GM06990 (cell line): ENCODE measurements at places on chromosomes 2 and 18.

DNA sequence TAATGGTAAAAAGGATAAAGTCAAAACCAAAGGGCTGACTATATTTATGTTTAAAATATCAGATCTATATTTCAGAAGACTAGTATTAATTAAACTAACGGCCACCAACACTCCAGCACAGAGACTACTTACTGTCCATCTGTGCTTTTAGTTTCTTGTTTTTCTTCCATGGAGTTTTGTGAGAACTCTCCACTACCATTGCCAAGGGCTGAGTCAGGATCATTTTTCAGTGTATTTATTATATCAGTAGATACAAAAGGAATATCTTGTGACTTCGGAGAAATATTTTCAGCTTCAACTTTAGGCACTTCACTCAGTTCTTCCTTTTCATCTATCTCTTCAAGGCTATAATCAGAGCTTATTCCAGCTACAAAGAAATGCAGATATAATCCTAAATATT lies 79.1 kb upstream of the GRB14 start:
- no peak for DNase-seq

DNA sequence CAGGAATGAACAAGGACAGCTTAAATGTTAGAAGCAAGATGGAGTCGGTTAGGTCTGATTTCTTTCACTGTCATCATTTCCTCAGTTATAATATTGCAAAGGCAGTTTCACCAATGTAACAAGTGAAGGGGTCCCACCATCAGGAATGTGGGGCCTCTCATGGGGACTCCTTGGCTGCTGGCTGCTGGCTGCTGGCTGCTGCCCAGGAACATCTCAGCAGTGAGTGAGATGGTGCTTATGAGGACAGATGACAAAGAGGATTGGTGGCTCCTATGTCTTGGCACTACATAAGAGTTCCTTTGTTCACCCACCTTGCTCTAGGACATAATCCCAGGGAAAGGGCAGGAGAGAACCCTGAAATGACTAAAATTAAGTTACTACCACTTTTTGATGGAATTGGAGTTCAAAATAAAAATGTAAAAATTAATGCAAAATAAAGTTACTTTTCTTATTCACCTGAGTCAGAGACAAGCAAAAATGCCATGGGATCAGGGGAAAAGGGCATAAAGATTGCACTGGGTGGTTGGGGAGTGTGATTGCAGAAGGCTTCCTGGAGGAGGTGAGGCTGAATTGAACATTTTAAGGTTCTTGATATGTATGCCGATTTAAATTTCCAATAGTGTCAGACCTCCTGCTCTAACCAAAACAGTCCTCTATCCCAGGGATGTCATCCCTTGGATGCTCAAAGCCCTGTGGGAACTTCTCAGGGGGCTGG lies 23.4 kb downstream of the TMEM177 start:
- no peak for DNase-seq

- DNase-seq, result no peak
Measured at GRCh38 chr2:184729581-184729980, 131.3 kb downstream of the ZNF804A start.

GRCh38 chr18:63518178-63519012 lies 23.8 kb upstream of the SERPINB12 start:
- peak; percentile 19 for DNase-seq

DNA sequence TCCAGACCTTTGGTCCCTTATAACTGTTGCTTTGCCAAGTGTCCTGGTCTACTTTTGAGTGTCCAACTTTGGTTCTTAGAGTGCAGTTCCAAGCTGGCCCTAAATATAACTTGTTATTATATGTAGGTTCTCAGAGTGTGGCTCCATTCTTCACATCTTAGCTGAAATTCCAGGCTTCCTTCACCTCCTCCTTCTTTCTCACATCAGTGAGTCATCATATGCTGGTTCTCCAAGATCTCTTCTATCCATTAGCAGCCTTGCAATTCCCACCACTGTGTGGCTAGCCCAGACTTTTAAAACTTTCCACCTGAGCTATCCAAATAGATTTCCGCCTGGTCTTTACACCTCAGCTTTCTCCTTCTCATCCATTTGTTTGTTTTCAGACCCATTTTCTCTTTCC lies 12.6 kb upstream of the CXCR4 start:
- no peak for DNase-seq

DNA sequence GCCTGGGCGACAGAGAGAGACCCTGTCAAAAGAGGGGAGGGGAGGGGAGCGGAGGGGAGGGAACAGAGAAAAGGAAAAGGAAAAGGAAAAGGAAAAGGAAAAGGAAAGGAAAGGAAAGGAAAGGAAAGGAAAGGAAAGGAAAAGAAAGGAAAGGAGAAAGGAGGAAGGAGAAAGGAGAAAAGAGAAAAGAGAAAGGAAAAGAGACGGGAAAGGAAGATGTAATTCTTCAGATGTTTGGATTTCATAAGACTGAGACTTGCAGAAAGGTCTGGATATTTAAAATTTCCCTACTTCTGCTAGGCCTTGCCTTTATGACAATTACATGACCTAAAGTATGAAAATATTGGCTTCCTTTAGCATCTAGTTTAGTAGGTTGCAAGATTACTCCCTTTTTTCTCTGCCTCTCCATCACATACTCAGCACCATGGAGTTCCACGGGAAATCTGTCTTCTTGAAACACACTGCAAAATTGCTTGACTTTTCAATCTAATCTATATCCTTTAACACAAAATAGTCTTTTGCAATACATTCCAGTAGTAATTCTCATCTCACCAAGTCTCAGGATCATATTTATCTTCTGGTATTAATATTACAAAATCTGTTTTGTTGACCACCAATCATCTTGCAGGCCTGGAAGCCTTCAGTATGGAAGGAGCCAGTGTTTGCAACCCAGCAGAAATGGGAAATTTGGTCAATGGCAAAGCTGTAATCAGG lies 383.5 kb downstream of the ZEB2 start:
- no peak for DNase-seq

DNA sequence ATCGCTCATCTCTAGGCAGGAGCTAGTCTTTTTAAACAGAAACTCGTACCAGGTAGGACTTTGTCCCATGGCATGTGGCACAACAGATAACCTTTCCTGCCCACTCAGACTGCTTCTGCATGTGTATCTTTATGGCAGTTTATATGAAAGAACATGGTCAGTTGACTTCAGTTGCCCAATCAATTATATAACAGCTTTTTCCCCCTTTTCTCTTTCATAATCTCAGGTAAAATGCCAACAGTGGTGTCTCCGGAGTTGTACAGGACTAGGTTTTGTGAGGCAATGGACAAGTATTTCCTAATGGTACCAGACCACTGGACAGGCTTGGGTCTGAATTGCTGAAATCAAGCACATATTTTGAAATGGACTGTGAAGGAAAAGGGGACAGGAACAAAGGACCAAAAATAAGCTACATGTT lies 51.6 kb upstream of the PTH2R start:
- no peak for DNase-seq

DNA sequence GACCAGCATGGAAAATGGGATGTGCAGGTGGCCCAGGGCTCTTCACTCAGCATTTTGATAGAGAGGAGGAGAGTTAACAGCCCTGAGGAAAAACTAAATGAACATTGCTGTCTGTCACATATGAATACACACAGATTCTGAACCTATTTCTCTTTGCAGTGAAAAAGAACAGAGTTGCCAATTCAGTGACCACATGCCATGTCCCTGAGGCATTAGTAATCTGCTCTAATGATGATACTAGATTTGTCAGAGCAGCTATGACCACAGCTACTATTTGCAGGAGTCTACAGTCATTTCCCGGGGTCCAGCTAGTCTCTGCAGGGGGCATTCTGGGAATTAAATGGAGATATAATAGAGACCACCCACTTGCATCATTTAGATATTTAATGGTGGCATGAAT lies 267.6 kb downstream of the TMX3 start:
- no peak for DNase-seq

DNA sequence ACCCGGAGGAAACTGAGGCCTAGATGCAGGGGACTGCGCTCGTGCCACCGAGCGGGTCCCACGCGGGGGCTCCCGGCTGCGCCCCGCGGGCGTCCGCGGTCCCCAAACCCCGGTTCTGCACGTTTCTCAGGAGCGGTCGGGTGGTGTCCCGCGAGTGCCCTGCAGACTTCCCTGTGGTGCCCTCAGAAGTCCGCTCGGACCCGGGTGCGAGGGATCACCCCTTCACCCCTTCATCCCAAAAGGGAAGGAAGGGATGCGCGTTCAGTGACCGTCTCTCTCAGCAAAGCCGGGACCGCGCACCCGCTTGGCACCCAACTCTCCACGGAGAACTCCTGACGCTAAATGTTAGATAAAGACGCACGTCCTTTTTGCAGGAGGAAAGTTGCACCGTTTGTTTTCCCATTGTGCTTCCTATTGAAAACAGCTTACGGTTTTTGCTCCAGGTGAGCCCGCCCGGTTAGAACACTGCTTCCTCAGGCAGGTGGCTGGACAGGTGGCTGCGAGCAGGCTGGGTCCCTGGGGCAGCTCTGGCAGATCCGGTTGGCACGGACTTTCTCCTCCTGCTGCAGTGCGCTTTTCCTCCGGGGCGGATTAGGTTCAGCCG lies 779 bp downstream of the DGKD start:
- peak; percentile 40 for DNase-seq

- DNase-seq, result peak; percentile 59
Measured at GRCh38 chr18:74806700-74807416, 209.2 kb downstream of the ZNF407 start.

DNA sequence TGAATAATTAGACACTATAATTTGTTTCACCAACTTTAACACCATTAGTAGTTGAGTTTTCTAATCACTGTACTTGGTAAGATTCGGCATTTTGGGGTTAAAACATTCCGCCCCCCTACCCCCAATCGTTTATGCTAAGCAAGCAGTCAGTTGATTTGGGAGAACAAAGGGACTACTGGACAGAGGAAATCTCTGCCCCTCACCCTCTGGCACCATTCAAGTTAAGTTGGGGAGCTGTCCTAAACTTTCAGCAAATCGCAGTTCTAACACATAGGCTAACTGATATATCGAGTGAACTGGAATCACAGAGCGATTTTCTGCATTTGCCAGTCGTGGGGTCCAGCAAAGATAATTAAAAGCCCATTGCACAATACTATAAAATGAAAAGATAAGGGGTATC lies 5.6 kb downstream of the KLF7 start:
- no peak for DNase-seq

GRCh38 chr2:218214116-218214515 lies 2.9 kb upstream of the ARPC2 start:
- DNase-seq, result no peak

GRCh38 chr2:134122610-134123009 lies 131.3 kb upstream of the MGAT5 start:
- no peak for DNase-seq

DNA sequence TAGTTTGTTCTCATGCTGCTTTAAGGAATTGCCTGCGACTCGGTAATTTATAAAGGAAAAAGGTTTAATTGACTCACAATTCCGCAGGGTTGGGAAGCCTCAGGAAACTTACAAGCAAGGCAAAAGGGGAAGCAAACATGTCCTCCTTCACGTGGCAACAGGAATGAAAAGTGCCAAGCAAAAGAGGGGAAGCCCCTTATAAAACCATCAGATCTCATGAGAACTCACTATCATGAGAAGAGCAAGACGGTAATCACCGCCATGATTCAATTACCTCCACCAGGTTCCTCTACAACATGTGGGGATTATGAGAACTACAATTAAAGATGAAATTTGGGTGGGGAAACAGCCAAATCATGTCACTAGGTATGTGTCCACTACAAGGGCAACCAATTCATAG lies 53.9 kb downstream of the MAP4K3 start:
- no peak for DNase-seq

GRCh38 chr2:17793296-17793695 lies 23.0 kb upstream of the MSGN1 start:
- DNase-seq, result peak; percentile 28

DNA sequence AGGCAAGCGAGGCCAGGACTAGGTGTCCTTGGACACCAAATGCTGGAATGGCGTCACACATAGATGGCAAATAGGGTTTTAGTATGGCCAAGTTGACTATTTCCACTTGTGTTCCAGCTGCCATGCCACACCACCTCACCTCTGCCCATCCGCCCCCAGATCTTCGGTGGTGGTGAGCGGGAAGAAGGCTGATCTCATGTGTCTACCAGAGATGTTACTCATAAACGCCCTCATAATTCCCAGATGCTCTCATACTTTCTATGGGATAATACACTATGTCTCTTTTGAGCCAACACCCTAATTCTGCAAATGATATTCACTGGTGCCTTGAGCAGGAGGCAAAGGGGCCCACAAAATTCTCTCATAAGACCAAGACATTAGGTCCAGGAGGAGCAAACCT lies 281.1 kb upstream of the FN1 start:
- DNase-seq, result no peak

GRCh38 chr2:28528206-28528605 lies 32.3 kb downstream of the PLB1 start:
- DNase-seq, result no peak

- no peak for DNase-seq
Measured at GRCh38 chr2:143954844-143955243, 565.1 kb downstream of the ZEB2 start.

DNA sequence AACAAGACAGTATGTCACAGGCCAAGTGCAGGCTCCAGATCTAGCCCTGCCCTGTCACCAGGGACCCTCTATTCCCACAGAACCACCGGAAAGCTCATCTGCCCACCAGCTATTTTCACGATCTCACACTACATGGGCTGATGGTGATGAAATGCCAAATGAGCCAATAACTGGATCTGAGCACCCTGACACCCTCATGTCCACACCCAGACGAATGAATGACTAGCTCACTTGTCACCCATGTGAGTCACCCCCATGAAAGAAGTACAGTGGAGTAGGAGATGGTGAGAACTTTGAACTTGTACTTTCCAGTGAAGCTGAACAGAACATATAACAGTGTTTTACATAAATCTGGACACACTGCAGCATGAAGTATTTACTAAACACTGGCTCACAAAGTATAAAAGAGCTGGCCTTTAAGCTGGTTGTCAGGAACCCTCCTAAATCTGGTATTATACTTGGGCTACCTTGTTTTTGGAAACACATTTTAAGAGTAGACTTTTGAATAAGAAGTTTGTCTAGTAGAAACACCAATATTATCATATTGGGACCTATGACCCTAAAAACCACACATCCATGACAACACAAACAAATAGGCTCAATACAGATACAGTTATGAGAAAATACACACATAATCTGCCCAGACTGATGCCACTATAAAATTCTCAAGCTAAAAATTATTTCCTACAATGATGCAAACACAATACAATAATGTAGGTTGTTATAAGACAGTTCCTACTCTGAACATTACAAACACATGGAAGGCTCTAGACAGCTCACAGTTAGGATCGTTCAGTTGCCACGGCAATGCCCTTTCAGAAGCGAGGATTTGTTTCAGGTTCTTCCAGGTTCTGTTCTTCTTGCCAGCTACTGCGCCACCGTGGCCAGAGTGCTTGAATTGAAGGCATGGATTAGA lies 19.0 kb downstream of the INO80C start:
- DNase-seq, result no peak

- no peak for DNase-seq
Measured at GRCh38 chr2:10535703-10536102, 87.6 kb upstream of the ODC1 start.

DNA sequence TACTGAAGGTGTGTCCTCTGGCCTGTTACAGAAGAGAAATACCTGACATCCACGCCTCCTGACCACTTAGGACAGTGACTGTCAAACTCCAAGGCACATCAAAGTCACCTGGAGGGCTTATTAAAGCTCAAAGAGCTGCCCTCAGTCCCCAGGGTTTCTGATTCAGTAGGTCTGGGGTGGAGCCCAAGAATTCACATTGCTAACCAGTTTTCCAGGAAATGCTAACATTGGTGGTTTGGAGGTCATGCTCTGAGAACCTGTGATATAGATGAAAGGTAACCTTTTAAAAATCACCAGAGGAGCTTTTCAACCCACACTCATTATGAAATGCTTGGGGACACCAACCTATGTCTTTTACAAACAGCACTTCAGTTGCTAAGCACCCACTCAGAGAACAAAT lies 172.3 kb downstream of the ALK start:
- DNase-seq, result no peak
